Mesothelial cell of epicardium (in vitro differentiated cells): ENCODE measurements at places on chromosomes 4 and X. TPM values are rescaled to one million over a fixed set of nuclear protein-coding genes. Genes with fewer than 3 reads are reported as not detected.

Gene SPANXA2
- not detected in 3 replicates for total RNA-seq

Gene TMEM154
- total RNA-seq = 0.75 to 1.2 TPM (median 0.98 TPM) in 3 replicates

GRCh38 chr4:87270144-87270543, 49.7 kb upstream of the KLHL8 start:
- DNase-seq = no peak

Gene CORIN
- 1.1 to 1.5 TPM (median 1.3 TPM) in 3 replicates for total RNA-seq

DNA sequence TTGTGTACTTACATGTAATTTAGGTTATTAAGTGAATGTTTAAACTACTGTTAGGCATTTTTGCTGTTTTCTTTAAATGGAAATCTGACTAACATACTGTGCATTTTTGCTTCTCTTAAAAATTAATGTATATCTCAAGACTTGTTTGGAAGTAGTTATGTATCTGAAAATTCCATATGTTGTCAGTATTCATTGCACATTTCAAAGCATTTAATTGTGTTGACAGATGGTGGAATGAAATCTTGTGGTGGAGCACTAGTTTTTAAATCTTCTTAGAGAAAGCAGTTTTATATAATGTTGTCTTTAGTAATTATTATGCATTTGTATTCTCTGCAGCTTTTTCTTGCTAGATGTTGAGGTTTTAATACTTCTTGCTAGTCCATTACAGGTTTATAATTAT, 71.5 kb upstream of the MSANTD1 start:
- DNase-seq = no peak

- DNase-seq = no peak
These were observed 4.7 kb downstream of the ZXDB start for GRCh38 chrX:57596516-57596915.

DNA sequence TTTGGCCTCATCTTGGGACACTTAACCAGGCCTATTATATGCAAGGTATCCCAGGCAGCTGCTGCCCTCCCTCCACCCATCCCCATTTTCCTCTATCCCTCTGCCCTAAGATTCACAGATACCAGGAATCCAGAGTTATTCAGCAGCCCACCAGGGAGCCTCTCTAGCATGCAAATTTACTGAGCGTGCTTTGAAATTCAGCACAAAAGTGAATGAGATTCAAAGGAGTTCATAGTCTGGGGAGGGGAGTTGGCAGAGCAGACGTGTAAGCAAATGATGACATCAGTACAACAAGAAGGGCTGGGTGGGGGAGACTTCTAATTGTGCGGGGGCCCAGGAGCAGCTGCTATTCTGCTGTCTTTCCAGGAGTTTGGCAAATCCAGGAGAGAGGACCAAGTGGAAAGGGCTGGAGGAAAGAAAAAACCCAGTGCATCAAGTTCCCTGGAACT, 1.7 kb upstream of the MTM1 start:
- no peak for DNase-seq

Gene LRIT3
- total RNA-seq = 0.14 to 0.29 TPM (median 0.16 TPM) in 3 replicates

DNA sequence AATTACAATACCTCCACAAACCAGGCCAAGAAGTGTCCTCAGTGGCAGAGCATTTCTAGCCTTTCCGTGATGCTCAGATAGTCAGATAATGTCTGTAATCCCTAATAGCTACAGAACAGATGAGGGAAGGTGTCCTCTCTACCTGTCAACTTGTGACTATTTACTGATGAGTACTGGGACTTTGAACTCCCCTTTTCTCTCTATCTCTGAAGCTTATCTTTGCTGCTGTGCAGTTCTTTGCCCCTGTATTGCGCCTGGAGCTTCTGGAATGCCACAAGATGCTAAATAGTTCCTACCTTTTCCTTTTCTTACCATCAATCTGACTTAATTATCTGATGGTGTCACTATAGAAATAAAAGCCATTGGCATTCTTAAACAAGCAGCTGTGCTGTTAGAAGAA, 30.5 kb downstream of the FGF2 start:
- DNase-seq = no peak

DNA sequence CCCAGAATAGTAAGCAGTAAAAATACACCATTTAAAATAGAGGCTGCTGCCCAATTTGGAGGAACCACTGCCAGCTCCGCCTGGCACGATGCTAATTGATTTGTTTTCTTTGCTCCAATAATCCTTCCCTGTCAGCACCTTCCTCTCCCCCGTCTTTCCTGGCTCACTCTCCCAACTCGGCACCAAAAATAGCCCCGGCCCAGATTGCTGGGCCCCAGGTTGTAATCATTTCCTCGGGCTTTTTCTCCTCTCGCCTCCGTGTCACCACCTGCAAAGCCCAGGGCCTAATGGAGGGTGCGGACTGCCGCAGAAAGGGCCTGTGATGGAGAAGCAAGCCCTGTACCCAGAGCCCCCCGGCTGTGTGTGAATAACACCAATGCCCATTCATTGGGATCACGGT, 197.6 kb upstream of the PSAPL1 start:
- DNase-seq = no peak

- no peak for DNase-seq
These were observed 22.2 kb downstream of the PHKA2 start for GRCh38 chrX:18961686-18962085.

Gene WAS
- 1.4 to 2.2 TPM (median 1.5 TPM) in 3 replicates for total RNA-seq

DNA sequence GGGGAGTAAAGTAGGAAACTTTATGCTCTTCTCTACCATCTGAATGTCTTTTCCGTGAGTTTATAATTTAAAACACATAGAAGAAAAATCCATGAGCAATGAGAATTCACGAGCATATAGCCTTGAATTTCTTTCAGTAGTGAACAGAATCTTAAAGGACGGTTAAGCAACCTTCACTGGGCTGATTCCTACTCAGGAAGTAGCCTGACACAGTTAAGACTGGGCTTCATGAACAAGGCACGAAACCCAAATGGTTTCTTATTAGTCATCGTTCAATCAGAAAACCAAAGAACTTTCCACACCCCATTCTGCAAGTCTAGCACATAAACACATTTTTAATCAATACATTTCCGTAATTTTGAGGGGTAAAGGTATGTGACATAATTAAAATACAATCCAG, 95.8 kb downstream of the SH3KBP1 start:
- no peak for DNase-seq

Gene NKX3-2
- total RNA-seq = 1.3 to 1.4 TPM (median 1.3 TPM) in 3 replicates

DNA sequence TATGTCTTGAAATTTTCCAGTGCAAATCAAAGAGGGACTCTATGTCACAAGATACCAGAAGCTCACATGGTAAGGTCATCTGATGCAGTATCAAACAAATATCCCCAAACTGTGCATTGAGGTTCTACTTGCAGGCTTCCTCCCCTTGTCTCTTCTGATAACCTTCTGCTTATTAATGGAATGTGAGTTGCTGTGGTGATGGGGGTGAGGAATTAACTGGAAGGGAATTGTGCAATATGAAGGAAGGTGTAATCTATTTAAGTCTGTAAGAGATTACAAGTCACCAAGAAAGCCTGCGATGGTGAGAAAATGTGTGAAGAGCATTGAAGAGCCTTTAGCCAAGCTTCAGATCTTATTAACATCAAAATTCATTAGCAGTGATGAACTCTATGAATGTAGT, 15.4 kb upstream of the MAGED1 start:
- DNase-seq = no peak

GRCh38 chr4:101774807-101775206, 15.7 kb upstream of the BANK1 start:
- DNase-seq = no peak

Gene VEGFC
- 2.4 to 2.5 TPM (median 2.4 TPM) in 3 replicates for total RNA-seq

Gene PPEF1
- 0.54 to 1.2 TPM (median 0.78 TPM) in 3 replicates for total RNA-seq

Gene SHISA3
- total RNA-seq = 3.2 to 3.6 TPM (median 3.3 TPM) in 3 replicates

GRCh38 chr4:159060161-159060560, 42.7 kb upstream of the RAPGEF2 start:
- DNase-seq = no peak

GRCh38 chr4:2482693-2483092, 13.8 kb downstream of the RNF4 start:
- no peak for DNase-seq

GRCh38 chr4:184461711-184462441, 12.5 kb downstream of the IRF2 start:
- DNase-seq = no peak

Gene SPATA18
- total RNA-seq = 10.0 to 11.1 TPM (median 10.8 TPM) in 3 replicates

GRCh38 chrX:4622486-4623167, 909.2 kb upstream of the PRKX start:
- no peak for DNase-seq

DNA sequence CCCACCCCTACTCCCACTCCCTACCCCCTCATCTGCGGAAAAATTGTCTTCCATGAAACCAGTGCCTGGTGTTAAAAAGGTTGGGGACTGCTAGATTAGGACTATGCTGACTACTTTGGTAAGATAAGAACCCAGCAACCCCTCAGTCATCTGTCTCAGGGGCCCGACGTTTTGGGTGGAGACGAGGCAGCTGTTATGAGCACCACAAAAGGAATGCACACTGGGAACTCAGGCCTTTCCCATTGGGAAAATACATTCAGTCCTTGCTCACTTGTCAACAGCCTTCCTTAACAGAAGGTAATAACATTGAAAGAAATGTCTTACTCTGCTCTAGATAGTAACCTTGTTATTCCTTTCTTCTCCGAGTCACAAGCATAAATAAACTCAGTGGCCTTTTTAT, 310.8 kb downstream of the AFF2 start:
- no peak for DNase-seq

DNA sequence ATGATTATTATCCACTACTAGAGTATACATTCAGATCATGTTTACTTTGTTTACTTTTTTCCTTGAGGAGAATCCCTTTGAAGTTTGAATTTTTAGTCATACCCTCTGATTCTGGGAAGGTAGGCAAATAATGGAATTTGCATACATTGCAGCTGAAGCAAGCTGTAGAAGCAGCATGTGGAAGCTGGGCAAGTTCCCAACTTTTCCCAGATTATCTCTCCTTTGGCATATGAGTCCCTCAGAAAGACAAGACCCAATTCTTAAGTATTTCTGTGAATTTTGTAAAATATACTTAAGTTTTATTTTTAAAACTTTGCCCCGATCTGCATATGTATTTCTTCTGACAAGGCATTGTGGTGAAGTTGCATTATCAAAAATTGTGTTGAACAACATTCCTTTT, 94.9 kb downstream of the CNKSR2 start:
- no peak for DNase-seq

DNA sequence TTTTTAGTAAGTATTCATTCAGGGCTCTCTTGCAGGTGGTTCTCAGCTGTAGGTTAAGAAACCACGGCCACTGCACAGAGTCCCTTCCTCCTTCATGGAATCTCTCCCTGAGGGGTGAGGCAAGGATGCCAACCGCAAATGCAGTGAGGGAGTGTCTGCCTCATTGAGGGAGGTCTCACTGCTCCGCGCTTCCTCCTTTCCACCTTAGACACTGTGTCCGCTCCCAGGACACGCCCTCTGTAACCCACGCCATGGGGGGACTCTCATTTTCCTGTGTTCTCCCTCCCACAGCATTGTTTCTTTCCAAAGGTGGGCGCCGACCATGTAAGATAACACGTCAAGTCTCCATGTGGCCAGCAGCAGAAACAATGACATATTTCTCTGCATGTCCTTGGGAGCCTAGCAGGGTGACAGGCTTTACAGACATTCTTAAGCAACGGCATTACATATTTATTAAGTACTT, 63.2 kb downstream of the SEPSECS start:
- no peak for DNase-seq

GRCh38 chr4:154231806-154232478, 259.7 kb downstream of the DCHS2 start:
- no peak for DNase-seq

DNA sequence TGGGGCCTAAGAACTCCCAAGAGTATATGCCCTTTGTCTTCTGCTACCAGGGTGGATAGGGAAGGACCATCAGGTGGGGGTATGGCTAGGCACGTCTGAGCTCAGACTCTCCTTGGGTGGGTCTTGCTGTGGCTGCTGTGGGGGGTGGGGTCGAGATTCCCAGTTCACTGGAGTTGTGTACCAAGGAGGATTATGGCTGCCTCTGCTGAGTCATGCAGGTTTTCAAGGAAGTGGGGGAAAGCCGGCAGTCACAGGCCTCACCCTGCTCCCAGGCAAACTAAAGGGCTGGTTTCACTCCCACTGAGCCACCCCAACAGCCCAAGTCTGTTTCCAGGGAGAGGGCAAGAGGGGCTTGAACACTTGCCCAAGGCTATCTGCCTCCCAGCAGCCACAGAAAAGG, 249.7 kb downstream of the NR3C2 start:
- no peak for DNase-seq

Gene POLN
- 3.7 to 5.8 TPM (median 4.5 TPM) in 3 replicates for total RNA-seq

Gene SMIM43
- total RNA-seq = not detected in 3 replicates

Gene ZFP42
- total RNA-seq = 16.6 to 18.9 TPM (median 17.5 TPM) in 3 replicates

DNA sequence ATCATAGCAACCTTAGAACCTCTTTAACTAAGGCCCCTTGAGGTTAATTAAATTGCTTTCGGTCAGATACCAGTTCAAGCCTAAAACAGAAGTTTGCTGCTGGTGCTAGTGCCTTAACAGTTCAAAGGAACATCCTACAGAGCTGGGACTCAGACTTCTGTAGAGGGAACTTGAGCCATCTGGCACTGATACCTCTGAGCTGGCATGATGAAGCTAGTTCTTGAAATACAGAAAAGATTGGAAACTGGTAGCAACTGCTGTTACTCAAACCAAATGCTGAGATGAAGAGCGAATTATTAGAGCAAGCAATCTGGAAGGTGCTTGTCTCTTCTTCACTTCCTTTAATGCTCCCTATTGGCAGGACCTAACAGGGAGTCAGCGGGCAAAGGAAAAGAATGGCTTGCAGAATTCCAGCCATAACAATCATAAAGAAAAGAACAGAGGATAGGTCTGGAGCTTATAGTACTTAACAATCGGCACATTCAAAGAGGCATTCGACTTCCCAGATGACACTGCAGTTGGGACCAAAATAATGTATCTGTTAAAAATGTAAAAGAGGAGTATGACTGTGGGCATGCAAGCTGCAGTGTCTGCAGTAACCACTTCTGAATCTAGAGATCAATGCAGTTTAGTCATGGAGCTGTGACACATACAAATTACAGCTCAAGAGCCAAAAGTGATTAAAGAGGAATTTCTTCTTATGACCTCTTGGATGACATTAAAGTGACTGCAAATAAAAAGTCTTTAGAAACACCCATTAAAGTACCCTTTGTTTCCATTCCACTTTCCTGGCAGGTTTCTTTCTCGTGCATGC, 298.9 kb downstream of the PDGFC start:
- DNase-seq = no peak

Gene CSAG1
- not detected in 3 replicates for total RNA-seq

DNA sequence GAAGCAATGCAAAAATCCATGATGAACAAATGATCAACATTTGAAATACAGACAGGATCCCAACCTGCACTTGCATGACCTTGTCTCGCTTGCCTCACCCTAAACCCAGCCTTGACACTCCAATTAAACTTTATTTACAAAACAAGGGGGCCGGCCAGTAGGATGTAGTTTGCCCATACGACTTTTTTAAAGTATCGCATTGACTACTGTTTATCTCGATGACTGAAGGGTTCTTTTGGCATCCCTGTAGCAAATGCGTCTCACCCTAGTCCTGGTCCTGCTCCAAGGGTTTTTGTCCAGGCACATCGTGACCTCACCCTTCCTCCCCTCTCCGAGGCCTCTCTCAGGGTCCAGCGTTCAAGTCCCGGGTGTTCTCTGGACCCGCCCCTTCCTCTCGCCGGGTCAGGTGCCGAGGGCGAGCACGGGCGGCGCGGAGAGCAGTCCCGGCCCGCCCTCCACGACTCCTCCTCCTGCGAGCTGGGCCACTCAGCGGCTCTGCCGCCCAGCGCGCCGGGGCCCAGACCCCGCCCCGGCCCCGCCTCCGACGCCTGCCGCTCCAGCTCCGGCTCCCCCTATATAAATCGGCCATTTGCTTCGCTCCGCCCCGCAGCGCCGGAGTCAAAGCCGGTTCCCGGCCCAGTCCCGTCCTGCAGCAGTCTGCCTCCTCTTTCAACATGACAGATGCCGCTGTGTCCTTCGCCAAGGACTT, at the start of gene SLC25A5:
TSS of gene SLC25A5 (plus strand) at position 603 of the 709 bp plus-strand sequence. CDS start at position 675, 72 bp downstream.
- DNase-seq = peak; percentile 77

GRCh38 chrX:68997511-68997910, 167.7 kb downstream of the PJA1 start:
- no peak for DNase-seq

- DNase-seq = no peak
These were observed 81.7 kb upstream of the ARHGAP24 start for GRCh38 chr4:85393201-85393600.
